ENCODE measurements at places on chromosomes 11 and 22.

GRCh38 chr22:23622634-23623033 is 9.5 kb downstream of the DRICH1 start:
- DNase-seq: no peak

GRCh38 chr11:65488273-65489034 is 10.4 kb upstream of the MALAT1 start:
- DNase-seq: no peak

- DNase-seq: no peak
Observed at GRCh38 chr11:6828103-6828502, 17.4 kb upstream of the OR10A5 start.

DNA sequence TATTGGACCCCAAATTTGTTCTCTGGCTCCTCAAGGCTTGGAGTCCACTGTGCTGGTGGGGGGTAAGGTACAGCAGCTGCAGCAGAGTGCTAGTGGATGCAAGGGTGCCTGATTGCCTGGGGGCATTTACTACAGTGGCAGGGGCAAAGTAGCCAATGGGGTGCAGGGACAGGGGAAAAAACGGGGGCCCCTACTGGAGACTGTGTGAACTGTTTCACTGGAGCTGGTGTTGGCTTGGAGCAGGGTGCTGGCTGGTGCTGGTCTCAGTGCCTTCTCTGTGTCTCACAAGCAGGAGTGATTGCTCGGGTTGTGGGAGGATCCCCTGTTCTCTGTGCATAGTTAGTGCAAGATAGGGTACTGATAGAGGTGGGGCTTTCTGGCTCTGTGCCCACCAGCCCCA is 935.9 kb downstream of the JRKL start:
- DNase-seq: no peak

- peak; percentile 57 for DNase-seq
Observed at GRCh38 chr11:119368121-119369034, 13.1 kb downstream of the USP2 start.

DNA sequence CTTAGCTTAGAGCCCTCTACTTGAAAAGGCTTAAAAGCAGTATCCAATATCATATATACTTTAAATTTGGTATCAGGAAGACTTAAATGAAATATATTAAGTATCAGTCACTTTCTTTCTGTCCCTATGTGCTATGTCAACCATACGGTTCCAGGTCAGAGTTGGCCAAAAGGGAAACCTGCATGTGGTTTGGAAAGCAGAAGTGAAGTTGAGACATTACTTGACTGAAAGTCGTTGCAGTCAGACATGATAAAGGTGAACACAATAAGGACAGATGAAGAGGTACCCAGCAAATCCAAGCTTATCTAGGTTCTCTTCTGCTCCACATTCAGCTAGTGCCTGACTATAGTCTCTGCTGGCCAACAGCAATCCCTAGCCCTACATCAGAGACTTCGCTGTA is 336.8 kb downstream of the KCNA4 start:
- no peak for DNase-seq

- no peak for DNase-seq
Observed at GRCh38 chr11:48007677-48008076, 27.3 kb downstream of the PTPRJ start.

- no peak for DNase-seq
Observed at GRCh38 chr22:46589141-46589748, 30.9 kb upstream of the GRAMD4 start.

DNA sequence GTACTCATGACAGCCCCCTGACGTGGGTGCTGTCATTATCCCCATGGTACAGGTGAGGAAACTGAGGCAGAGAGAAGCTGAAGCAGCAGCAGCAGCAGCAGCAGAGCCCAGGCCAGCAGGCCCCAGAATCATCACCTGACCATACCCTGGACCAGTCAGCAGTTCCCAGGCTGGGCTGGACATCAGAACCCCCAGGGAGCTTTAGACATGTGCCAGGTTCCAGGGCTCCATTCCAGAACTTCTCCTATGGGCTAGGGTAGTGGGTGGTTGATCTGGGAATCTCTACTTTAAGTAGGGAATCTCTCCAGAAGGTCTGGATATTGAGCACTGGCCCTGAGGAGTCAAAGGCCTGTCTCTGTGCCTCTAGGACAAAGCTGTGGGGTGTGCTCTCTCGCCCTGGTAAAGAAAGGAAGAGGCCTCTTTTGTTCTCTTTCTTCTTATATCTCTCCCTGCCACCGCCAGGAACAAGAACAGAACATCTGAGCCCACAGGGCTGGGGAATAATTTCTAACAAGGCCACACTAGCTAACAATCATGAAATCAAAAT is 26.6 kb downstream of the MAFF start:
- DNase-seq: no peak

- no peak for DNase-seq
Observed at GRCh38 chr11:10918698-10919097, 60.8 kb upstream of the ZBED5 start.

- DNase-seq: no peak
Observed at GRCh38 chr11:97269527-97269926, 879.7 kb downstream of the JRKL start.

DNA sequence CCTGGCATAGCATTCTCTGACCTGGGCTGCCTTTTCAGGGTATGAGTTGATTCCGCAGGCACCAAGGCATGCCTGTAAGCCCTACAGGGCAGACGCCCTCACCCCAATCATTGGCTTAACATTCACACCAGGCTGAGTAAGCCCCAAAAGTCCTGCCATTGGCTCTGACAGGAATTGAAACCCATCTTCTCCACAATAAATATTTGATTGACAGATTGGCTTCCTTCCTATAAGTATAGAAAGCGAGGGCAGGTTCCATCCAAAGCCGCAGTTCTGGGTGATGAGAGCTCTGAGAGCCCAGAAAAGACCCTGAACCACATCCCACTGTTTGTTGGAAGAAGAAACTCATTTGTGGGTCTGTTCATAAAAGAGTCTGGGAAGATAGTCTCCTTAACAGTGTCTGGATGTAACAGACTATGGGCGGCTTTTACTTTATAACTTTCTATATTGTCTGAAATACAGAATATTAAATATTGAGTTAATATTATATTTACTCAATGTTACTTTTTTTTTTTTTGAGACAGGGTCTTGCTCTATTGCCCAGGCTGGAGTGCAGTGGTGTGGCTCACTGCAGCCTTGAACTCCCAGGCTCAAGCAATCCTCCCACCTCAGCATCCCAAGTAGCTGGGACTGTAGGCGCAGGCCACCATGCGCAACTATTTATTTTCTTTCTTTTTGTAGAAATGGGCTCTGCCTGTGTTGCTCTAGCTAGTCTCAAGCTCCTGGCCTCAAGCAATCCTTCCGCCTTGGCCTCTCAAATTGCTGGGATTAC is 46.8 kb downstream of the FAM83F start:
- DNase-seq: no peak

GRCh38 chr11:67674442-67674871 is at the start of gene ALDH3B2:
Gene ALDH3B2, minus strand, starts transcription at chr11:67674623. Its CDS starts 7,688 bp downstream, at chr11:67666935.
- no peak for DNase-seq

GRCh38 chr22:39230261-39231196 is 14.3 kb downstream of the PDGFB start:
- DNase-seq: no peak

- no peak for DNase-seq
Observed at GRCh38 chr11:70120674-70121073, 42.6 kb downstream of the ANO1 start.

- no peak for DNase-seq
Observed at GRCh38 chr11:64529559-64530520, 61.2 kb upstream of the SLC22A12 start.

- no peak for DNase-seq
Observed at GRCh38 chr11:69427906-69428880, 53.3 kb upstream of the LINC01488 start.

DNA sequence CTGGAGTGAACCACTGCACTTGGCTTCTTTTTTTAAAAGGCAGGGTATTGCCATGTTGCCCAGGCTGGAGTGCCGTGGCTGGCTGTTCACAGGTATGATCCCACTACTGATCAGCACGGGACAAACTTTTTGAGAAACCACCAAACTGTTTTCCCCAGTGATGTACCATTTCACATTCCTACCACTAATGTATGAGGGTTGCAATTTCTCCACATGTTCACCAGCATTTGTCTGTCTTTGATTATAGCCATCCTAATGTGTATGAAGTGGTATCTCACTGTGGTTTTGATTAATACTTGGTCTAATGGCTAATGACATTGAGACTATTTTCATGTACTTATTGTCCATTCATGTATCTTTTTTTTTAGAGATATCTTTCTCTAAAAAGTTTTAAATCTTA is 41.5 kb upstream of the EP300 start:
- DNase-seq: no peak

- no peak for DNase-seq
Observed at GRCh38 chr11:102144357-102145355, 34.4 kb downstream of the YAP1 start.

DNA sequence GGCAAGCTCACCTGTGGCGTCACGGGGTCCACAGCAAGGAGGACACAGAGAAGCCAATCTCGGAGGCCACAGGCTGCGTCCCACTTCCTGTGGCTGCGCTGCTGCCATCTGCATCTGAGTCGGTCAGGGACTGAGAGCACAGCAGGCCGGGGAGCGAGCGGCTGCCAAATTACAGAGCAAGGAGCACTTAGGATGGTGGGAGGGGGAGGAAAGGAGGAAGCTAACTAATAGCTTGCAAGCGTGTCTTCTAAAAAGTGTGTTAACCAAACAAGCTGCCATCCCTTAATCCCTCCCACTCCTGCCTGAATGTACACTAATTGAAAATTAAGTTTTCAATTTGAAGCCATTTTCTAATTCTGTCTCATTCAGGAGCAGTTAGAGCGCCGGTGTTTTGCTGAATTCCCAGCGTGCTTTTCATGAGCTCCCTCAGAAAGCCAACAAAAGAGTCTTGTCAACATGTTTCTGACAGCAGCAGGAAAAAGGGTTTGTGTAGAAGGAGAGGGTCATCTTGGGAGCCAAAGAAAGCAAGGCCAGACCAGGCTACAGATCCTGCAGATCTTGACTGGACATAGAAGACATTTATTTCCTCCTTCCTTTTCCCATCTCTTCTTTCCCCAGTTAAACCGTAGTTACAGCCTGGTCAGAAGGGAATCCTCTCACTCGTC is 42.4 kb upstream of the API5 start:
- no peak for DNase-seq

DNA sequence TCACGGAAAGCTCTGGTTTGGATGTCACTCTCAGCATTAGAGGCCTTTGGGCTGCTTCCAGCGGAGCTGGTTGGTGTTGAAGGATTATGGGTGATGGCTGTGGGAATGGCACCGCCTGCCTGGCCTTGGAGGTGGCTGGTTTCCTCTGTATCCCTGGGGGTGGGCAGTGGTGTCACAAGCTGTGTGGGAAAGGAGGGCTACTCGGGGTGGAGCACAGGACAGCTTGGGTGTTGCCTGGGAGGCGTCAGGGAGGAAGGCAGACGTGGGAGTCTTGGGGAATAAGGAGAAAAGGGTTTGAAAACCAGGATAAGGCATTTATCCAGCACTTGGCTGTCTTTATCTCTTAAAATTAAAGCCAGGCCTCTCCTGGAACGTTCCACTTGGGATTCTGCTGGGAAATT is 71.8 kb downstream of the ADAMTS15 start:
- DNase-seq: no peak

GRCh38 chr11:43282607-43283440 is 29.0 kb upstream of the API5 start:
- DNase-seq: peak; percentile 42

DNA sequence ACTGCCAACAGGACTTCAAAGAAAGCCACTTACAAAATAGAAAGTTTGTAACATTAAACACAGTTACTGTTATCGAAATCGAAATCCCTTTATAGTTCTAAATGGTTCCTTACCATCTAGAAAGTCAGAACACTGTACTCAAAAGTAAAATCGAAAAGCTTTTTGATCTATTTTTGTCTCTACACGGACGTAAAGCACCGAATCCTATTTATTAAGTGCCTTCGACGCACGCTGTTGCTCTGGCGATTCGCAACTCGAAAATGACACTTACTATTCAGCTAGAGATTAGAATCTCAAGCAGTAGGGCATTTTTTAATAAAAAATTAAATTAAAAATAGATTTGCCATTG is 78.3 kb downstream of the LARGE1 start:
- no peak for DNase-seq

- no peak for DNase-seq
Observed at GRCh38 chr11:60280412-60280811, at the start of gene MS4A4A. Gene MS4A4A, plus strand, starts transcription at chr11:60280666. Its CDS starts 10 bp downstream, at chr11:60280676.

GRCh38 chr11:119195680-119196079 is 10.4 kb downstream of the NHERF4 start:
- DNase-seq: peak; percentile 91

- no peak for DNase-seq
Observed at GRCh38 chr22:17562906-17563870, at the start of gene SLC25A18. Gene SLC25A18, plus strand, starts transcription at chr22:17563498. Its CDS starts 16,447 bp downstream, at chr22:17579945.

DNA sequence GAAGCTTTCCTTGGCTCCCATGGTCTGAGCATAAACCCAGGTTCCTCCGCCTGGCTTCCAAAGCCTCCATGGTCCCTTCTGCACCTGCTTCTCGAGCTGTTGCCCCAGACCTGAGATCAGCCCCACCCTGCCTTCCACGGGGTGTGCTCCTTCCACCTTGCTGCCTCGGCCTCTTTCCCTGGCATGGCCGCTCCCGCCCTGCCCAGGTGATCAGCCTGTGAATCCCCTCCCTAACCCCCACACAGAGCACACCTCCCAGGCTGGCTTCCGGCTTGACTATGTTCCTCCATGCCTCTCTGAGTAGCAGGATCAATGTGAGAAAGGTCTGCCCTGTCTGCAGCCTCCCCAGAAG is 2.7 kb upstream of the PPP6R3 start:
- no peak for DNase-seq

- no peak for DNase-seq
Observed at GRCh38 chr11:125948278-125949051, 2.6 kb downstream of the VSIG10L2 start.

GRCh38 chr11:1338201-1339065 is 29.0 kb upstream of the TOLLIP start:
- DNase-seq: no peak

- DNase-seq: peak; percentile 92
Observed at GRCh38 chr22:30287648-30288418, 1.5 kb downstream of the CASTOR1 start.

DNA sequence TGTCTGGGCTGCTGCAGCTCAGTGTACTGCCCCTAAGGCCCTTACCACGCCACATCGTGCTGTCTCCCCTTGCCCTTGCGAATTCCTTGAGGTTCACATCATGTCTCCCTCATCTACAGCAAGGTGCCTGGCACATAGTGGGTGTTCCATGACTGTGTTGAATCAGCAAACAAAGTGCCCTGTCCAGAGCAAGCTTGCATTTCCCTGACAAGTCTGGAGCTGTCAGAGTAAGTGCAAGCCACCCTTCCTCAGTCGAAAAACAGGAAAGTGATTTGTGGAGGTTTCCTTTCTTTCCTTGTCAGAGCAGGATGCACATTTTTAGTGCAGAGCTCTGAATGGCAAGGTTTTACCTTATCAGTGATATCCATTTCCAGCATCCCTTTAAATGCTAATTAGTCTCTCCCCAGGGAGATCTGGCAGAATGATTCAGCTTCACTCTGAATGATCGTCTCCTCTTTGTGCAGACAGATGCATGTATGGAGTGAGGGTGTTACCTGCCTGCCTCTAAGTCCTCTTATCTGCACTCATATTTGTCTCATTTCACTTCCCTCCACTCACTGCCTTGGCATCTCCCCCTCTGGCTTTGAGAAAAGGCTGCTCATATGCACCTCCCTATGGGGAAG is 331.2 kb downstream of the TMEM135 start:
- no peak for DNase-seq

Measured in hepatic stellate cell (primary cell).